Stromal cell of bone marrow (primary cell): ENCODE measurements at places on chromosomes 1 and 21.
A peak's percentile ranks its signal among the peaks of the same experiment; 100 is the strongest.

DNA sequence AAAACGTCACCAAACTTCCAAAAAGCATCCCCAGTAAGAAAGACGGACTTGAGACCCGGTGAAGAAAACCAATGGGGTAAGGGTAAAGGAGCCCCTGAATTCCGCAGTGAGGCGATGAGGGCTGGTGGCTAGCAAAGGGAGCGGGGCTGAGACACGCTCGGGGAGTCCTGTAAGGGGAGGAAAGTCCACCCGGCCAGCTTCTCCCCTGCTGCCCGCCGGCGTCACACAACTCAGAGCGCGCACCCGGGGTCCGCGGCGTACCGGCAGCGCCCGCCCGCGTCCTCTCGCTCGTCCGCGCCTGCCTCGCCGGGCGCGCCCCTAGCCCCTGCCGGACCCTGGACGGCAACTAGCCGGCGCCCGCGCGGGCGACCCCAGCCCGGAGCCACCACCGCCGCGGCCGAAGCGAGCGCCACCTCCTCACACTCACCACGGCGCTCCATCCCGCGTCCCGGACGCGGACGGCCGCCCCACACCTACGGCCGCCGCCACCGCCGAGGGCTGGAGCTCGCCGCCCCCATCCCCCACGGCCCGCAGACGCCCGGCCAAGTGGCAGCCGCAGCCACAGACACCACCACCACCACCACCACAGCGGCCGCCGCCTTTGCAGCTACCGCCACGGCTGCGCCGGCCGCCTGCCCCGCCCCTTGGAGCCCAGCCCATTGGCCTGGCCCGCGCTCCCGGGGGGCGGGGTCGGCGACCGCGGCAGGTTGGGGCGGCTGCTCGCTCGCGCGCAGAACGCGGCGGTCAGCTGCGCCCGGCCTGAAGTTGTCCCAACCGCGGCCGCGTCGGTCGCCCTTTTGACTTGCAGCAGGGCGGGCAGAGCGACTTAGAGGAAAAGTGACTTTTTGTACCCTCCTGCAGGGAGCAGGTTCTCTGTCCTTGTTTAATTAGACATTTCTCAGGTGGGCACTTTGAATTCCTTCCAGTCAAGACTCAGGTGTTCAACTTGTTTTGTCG, 10.0 kb upstream of the ARHGAP29 start:
- DNase-seq = no peak

- no peak for DNase-seq
These were observed 9.1 kb downstream of the ASPM start for GRCh38 chr1:197137322-197137721.

DNA sequence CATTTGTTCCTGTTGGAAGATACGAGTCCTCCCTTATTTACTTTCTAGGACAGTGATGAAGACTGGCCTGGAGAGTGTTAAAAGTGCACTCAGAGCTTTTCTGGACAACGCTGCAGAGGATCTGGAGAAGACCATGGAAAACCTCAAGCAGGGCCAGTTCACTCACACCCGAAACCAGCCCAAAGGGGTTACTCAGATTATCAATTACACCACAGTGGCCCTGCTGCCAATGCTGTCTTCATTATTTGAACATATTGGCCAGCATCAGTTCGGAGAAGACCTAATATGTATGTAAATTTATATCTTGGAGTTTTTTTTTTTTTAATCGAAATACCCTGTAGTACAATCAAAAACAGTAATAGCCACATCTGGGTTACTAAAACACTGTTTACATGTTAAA, 190.5 kb downstream of the ZP4 start:
- no peak for DNase-seq

GRCh38 chr1:31633117-31633516, 11.6 kb downstream of the PEF1 start:
- no peak for DNase-seq

DNA sequence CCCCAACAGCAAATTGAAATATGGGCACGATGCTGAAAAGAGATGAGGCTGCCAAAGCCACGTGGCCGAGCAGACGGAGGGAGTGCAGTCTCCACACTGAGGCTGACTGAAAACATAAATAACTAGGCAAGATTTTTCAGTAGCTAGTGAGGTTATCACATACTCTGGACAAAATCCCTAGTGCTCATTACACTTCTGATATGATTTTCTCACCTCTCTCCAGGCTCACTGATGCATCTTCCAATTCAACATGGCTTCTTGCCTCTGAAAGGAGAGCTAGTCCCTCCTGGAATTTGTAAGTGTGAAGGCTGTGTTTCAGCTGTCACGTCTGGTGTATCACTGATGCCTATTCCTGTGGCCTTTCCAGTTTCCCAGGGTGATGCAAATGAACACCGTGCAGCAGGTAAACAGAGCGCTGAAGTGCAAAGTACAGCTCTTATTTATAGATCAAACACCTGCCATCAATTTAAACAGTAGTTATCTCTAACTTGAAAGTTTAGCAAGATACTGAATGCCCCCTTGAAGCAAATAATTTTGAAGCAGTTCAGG, 656.1 kb downstream of the KIF26B start:
- DNase-seq = no peak

DNA sequence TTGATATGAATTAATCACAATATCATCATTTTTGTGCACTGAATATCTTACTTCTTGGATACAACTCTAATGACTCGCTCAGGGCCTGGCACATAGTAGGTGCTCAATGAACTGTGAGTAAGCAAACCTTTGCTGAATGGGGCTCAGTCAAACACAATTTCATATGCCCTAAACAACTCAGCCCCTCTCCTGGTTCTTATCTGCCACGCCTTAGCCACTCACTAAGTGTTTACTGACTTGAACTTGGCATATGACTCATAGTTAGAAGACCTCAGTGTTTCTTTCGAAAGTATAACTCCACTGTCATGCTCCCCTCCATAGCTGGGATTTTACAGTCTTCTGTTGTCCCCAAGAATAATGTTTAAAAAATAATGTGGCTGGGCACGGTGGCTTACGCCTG, 4.8 kb upstream of the IFNLR1 start:
- no peak for DNase-seq

GRCh38 chr1:30719406-30720270, 3.7 kb downstream of the MATN1 start:
- DNase-seq = peak; percentile 22

- peak; percentile 40 for DNase-seq
These were observed 22.1 kb downstream of the ARHGEF10L start for GRCh38 chr1:17561561-17561985.
